H9 (cell line): ENCODE measurements at places on chromosomes 3 and 15. TPM values are rescaled to one million over a fixed set of nuclear protein-coding genes. Genes with fewer than 3 reads are reported as not detected.

- no peak overlapping the region for H3K27ac ChIP-seq
- no peaks in the 10 kb centered on the region for H3K27me3 ChIP-seq
- H3K4me1 ChIP-seq = no peaks in the 10 kb centered on the region
- no peak for DNase-seq
Measured at GRCh38 chr3:114998971-114999579, 148.0 kb downstream of the ZBTB20 start.

GRCh38 chr15:48940508-48940907, 23.2 kb downstream of the SHC4 start:
- DNase-seq = no peak
- no peaks in the 10 kb centered on the region for H3K27me3 ChIP-seq
- H3K4me3 ChIP-seq = no peak overlapping the region
- H3K36me3 ChIP-seq = no peaks in the 10 kb centered on the region

GRCh38 chr3:40079847-40080240, 229.7 kb upstream of the EIF1B start:
- H3K27me3 ChIP-seq = no peaks in the 10 kb centered on the region
- H3K27ac ChIP-seq = no peak overlapping the region
- H3K4me3 ChIP-seq = no peak overlapping the region
- no peaks in the 10 kb centered on the region; the same call in 1 of the 2 replicates for H3K36me3 ChIP-seq
- no peak for DNase-seq

DNA sequence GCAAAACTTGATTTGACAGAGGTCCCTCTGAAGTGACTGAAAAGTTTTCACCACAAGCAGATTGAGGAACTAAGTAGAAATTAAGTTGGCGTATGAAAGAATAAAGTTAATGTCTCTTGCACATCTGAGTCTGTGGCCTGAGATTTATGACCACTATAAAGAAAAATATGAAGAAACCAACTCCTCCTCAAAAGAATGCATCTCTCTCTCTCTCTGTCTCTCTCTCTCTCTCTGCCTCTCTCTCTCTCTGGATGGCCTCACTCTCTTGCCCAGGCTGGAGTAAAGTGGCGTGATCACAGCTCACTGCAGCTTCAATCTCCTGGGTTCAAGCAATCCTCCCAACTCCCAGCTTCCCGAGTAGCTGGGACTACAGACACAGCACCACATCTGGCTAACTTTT, 55.2 kb downstream of the RPL22L1 start:
- DNase-seq = no peak
- H3K4me3 ChIP-seq = no peak overlapping the region
- H3K27ac ChIP-seq = no peak overlapping the region

DNA sequence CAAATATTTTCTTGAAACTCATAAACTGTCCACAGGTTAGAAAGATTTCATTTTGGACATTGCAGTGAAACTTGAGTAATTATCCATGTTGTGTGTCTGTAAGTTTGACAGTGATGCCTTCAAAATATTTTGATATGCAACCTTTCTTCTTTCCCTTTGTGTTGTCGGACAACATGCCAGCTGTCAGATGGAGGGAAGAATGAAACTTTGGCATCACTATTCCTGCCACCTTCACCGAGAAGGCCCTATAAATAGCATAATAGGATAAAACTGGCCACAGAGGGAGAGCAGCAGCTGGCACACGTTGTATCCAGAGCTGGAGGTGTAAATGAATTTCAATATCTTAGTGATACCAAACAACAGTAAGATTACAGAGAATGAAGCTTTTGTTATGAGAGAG, 436.7 kb upstream of the CFAP20DC start:
- no peak overlapping the region for H3K27ac ChIP-seq
- H3K4me1 ChIP-seq = no peaks in the 10 kb centered on the region
- H3K27me3 ChIP-seq = no peaks in the 10 kb centered on the region
- H3K36me3 ChIP-seq = no peaks in the 10 kb centered on the region; the same call in 2 of the 3 replicates

PFN2 gene
- 169 and 174 TPM in 2 replicates for total RNA-seq

AGBL1 gene
- total RNA-seq = not detected in 2 replicates
